ENCODE measurements at places on chromosomes 2 and 18.

DNA sequence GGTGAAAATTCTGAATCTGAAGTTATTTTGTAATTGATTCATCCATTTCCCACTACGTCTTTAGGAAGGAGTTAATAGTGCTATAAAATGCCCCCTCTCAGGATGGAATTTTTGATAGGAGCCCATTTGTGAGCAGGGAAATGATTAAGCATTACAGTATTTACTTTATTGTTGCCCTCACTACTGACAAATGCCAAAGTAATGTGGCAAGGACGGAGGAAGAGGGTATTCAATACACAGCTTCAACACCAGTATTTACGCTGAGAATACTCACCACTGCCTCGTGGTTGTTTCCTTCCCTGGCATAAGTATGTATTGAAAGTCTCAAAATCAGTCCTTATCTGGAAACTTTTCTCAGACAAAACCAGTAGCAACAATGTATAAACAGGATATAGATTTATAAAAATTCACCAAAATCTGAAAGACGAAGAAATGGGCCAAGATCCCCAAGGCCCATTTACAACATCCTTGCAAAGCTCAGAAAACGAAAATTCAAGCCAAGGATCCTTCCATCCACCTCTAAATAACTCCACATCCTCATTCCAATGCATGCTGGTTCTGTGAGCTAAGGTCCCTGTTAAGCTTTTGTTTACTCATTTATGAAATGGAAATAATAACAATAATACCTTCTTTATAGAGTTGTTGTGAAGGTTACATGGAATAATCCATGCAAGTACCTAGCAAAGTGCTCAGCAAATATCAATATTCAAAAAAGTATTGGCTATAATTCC, 29.3 kb downstream of the FEZ2 start:
- DNase-seq = no peak

GRCh38 chr18:2984703-2985261, 28.2 kb downstream of the LPIN2 start:
- DNase-seq = no peak

GRCh38 chr2:238786792-238787490, 60.9 kb upstream of the TWIST2 start:
- DNase-seq = no peak

- no peak for DNase-seq
Measured at GRCh38 chr2:205496772-205497171, 185.5 kb upstream of the NRP2 start.

DNA sequence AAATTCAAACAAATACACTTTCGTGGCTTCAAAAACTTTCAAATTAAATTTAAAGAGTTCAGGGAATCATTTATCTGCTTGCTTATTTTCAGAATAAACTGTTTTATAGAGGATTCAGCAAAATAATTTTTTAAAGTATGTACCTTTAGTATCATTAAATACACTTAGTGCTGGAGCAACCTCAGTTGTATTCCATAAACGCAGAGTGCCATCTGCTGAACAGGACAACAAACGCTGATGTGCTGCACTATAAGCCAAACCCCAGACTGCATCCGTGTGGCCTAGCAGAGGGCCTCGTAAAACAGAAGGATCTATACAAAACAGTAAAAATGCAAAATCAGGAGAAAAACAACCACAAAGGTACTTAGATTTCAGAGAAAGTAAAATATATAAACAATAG, 108.6 kb downstream of the STRN start:
- DNase-seq = no peak
